ENCODE measurements at places on chromosomes 3 and 15. TPM values are rescaled to one million over a fixed set of nuclear protein-coding genes. Genes with fewer than 3 reads are reported as not detected.

- peak; percentile 96 for DNase-seq
Measured at GRCh38 chr3:172039436-172040077, at the start of gene FNDC3B. Gene FNDC3B (plus strand): TSS chr3:172039578. CDS start chr3:172112480, 72,902 bp downstream.

DNA sequence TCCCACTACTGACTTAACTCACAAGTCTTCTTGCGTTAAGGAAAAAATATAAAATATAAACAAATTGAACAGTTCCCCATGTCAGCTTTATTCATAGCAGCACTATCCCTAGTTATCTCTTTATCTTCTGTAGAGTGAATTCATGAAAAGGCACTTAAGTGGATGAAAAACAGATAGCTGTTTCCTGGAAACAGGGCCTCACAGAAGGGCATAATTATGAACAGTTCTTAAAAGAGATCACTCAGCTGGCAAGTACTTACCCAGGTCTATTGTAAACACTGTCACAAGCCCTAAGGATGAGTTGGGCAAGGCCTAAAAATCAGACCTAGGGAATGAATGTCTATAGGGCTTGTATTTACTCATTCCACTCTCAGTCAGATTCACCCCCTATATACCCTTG, 10.7 kb downstream of the MB21D2 start:
- DNase-seq, result no peak

DNA sequence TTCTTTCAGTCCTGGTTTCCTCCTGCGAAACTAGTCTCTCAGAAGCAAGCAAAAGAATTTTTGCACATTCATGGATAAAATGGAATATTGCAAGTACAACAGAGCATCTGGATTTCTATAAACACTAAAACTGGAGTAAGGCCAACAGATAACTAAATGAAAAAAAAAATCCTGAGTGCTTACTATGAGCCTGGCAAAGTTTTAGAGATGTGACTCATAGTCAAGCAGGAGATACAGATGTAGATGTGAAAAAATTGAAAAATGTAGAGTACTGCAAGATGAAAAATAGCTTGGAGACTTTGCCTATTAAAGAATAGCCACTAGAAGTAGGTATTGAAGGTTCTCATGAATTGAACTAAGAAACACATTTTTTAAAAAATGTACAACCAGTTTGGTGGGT, 397.4 kb downstream of the OTOL1 start:
- no peak for DNase-seq

- no peak for DNase-seq
Measured at GRCh38 chr3:167736264-167736787, 805 bp downstream of the SERPINI1 start.

CORO2B gene
- total RNA-seq, result 2.9 TPM

LRRC15 gene
- 0.35 TPM for total RNA-seq
